Activated B cell treated with CpG ODN at 0.5 μM for 24 hours (primary cell): ENCODE measurements at places on chromosomes 4 and X.

- H3K27me3 ChIP-seq, result no peaks in the 10 kb centered on the region
- H3K4me3 ChIP-seq, result no peak overlapping the region
- H3K36me3 ChIP-seq, result no peaks in the 10 kb centered on the region
Measured at GRCh38 chr4:156036496-156036895, 82.8 kb upstream of the CTSO start.

- no peaks in the 10 kb centered on the region for H3K4me1 ChIP-seq
- DNase-seq, result no peak
- no peaks in the 10 kb centered on the region for H3K27me3 ChIP-seq
- no peak overlapping the region for H3K27ac ChIP-seq
- no peak overlapping the region for H3K4me3 ChIP-seq
- H3K36me3 ChIP-seq, result peaks cover 23% of the 10 kb centered on the region
Measured at GRCh38 chrX:31199056-31199839, 127.4 kb upstream of the FTHL17 start.

DNA sequence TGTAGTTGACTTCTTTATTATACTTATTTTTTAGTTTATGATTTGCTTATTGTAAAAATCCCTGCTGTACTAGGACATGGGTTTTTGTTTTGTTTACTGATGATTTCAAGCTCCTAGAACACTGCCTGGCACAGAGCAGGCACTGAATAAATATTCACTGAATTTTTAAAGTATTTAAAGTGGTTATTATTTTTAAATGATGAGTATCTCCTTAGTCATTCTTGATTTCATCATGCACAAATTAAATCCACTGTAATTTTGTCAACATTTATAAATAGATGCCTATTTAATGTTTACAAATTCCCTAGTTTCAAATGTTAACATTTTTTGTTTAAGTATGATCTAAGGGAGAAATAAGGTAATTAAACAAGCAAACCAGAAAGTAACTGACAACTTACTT is 367.9 kb upstream of the SLIT2 start:
- DNase-seq, result no peak
- H3K4me3 ChIP-seq, result no peak overlapping the region
- H3K27ac ChIP-seq, result no peak overlapping the region
- no peaks in the 10 kb centered on the region for H3K27me3 ChIP-seq
- H3K36me3 ChIP-seq, result no peaks in the 10 kb centered on the region
- no peaks in the 10 kb centered on the region for H3K4me1 ChIP-seq

GRCh38 chrX:29172880-29173279 is 585.6 kb downstream of the IL1RAPL1 start:
- no peak overlapping the region for H3K27ac ChIP-seq
- H3K4me3 ChIP-seq, result no peak overlapping the region
- H3K36me3 ChIP-seq, result no peaks in the 10 kb centered on the region
- no peak for DNase-seq

DNA sequence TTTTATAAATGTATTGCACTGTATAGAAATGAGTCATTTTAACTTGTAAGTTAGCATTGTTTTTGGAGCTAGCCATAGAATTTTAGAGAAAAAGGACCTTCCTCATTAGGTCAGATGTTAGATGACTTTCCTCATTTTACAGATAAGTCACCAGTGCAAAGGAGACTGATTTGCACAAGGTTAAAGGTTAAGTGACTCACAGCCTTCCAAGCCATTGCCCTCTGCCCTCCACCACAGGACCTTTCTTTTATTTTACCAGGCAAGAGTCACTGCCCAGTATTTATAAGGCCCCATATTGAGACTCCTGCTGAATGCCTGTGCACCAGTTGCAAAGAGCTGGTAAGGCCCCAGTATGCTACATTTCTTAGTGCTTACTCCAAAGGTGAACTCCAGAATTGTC is 4.2 kb upstream of the ABCG2 start:
- H3K4me3 ChIP-seq, result no peak overlapping the region
- H3K36me3 ChIP-seq, result no peaks in the 10 kb centered on the region
- no peak overlapping the region for H3K27ac ChIP-seq

GRCh38 chr4:56301997-56302496 is 85.2 kb downstream of the AASDH start:
- peaks cover 6% of the 10 kb centered on the region for H3K4me1 ChIP-seq
- no peak overlapping the region for H3K4me3 ChIP-seq
- H3K36me3 ChIP-seq, result no peaks in the 10 kb centered on the region
- H3K27me3 ChIP-seq, result no peaks in the 10 kb centered on the region

GRCh38 chrX:138858438-138858837 is 146.9 kb upstream of the FGF13 start:
- H3K4me1 ChIP-seq, result no peaks in the 10 kb centered on the region
- H3K4me3 ChIP-seq, result no peak overlapping the region
- no peak overlapping the region for H3K27ac ChIP-seq

GRCh38 chrX:85611926-85612325 is 232.5 kb upstream of the POF1B start:
- DNase-seq, result no peak
- no peaks in the 10 kb centered on the region for H3K27me3 ChIP-seq
- no peak overlapping the region for H3K27ac ChIP-seq
- H3K4me1 ChIP-seq, result no peaks in the 10 kb centered on the region
- no peak overlapping the region for H3K4me3 ChIP-seq
- no peaks in the 10 kb centered on the region for H3K36me3 ChIP-seq

GRCh38 chr4:184163813-184164212 is 53.9 kb downstream of the ENPP6 start:
- no peak for DNase-seq
- peaks cover 52% of the 10 kb centered on the region for H3K27me3 ChIP-seq
- H3K4me3 ChIP-seq, result no peak overlapping the region
